ENCODE measurements at places on chromosomes 3 and 15.

DNA sequence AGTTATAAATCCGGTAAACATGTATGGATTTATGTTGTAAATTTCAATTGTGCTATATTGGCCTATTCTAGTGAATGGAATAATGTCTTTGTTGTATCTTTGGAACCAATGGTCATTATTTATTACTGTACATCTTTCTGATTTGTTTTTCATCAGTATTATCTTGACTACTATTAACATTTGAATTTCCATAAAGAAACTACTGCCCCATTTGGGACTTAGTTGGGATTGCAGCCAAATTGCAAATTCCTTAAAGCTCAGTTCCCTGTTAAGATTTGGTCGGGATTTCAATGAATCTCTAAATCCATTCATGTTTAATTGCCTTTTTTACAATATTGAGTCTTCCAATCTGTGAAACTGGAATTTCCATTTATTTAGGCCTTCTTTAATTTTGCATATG, 822.4 kb upstream of the CADM2 start:
- no peak for DNase-seq

DNA sequence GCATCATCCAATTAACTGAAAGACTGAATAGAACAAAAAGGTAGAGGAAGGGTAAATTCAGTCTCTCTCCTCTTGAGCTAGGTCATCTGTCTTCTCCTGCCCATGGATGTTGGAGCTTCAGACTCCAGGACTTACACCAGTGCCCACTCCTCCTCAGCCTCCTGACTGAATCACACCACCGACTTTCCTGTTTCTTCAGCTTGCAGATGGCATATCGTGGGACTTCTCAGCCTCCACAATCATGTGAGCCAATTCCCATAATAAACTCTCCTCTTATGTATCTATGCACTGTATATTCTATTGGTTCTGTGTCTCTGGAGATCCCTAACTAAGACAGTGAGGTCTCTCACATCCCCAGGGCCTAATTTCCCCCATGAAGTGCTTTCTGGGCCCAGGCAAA, 140.4 kb downstream of the CD47 start:
- no peak for DNase-seq

DNA sequence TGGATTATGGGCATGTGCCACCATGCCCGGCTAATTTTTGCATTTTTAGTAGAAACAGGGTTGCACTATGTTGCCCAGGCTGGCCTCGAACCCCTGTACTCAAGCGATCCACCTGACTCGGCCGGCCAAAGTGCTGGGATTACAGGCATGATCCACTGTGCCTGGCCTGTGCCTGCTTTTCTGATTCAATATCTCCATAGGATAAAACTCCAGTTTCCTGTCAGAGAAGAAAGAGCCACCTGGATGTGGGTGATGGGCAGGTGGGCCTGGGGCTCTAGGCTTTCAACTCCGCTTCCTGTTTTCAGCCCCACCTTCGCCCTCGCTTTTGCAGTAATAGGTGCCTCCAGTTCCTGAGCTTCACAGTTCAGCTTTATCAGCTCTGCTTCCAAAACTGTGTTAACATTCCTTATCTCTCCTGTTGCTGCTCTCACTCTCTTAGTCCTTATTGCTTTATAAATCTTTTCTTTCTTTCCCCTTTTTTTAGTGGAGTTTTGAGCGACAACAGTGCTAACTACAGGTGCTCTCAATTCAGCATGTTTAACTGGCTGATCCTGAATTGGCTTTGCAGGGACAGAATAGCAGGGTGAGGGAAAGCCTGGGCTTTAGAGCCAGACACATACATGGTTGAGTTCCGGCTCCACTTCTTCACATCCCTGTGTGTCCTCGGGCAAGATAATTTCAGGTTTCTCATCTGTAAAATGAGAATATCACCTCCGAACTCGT, 21.1 kb upstream of the PDE8A start:
- no peak for DNase-seq

DNA sequence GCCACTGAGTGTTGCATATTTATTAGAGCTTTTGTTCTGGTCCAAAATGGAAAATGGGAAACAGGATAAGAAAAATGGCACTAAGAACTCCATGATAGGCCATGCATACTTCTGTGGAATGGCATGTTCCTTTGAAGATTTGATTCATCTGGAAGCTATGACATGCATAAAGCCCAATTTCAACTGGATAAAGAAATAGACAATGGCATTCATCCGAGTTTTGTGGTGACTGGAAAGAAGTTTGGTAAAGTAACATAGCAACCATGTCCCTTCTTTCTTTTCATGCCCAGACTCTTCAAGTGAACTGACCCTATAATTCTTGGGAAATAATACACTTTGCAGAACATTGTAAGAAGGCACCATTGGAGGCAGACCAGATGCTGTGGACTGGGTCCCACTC, 368.4 kb upstream of the IL12A start:
- DNase-seq = no peak

GRCh38 chr3:29516164-29516563, 235.3 kb downstream of the RBMS3 start:
- no peak for DNase-seq
